Fibroblast of skin of right biceps (primary cell): ENCODE measurements at places on chromosomes 1 and 21.

DNA sequence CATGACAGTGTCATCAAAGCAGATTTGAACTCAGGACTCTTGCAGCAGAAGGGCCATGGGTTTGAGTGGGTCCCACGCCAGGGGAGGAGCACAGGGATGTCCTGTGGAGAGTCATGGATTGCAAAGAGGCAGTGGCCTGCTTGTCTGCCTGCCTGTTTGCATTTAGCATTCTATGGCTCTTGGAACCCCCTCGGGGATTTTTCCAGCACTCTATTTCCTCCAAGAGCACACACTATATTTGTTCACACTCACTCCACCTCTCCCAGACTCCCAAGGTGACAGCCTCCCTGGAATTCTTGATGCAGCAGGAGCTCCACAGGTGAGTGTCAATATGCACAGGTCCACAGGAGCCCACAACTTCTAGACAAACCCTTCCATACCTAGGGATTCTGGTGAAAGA lies 73.1 kb upstream of the LRRN2 start:
- no peak for DNase-seq

GRCh38 chr1:110982320-110982719 lies 18.6 kb upstream of the LRIF1 start:
- DNase-seq = no peak

DNA sequence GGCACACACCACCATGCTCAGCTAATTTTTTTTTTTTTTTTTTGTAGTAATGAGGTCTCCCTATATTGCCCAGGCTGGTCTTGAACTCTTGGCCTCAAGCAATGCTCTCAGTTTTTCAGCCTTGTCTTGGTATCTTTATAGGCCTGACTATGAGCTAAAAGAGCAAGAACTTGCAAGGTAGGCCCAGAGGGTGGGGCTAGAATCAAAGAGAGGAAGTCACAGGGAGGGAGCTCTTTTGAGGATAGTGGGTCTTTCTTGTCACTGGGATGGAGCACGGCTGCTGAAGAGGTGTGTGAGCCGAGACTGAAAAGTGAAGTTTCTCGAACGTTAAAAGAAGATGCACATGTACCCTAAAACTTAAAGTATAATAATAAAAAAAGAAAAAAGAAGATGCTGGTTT lies 260.0 kb upstream of the BEND5 start:
- DNase-seq = no peak

DNA sequence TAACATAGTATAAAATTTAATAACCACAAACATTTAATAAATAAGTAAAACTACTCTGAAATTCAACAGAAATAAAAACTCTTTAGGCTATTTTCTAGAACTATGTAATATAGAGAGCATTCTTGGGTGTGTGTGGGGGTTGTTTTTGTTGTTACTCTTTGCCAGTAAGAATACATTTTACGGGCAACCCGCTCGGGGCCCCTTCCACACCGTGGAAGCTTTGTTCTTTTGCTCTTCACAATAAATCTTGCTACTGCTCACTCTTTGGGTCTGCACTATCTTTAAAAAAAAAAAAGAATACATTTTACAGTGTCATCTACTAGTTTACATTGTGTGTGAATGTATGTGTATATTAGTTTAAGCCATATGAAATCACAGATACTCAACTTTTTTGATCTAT lies 16.0 kb upstream of the GIPC2 start:
- DNase-seq = no peak

- peak; percentile 73 for DNase-seq
Observed at GRCh38 chr1:151443846-151444782, 15.2 kb downstream of the POGZ start.

DNA sequence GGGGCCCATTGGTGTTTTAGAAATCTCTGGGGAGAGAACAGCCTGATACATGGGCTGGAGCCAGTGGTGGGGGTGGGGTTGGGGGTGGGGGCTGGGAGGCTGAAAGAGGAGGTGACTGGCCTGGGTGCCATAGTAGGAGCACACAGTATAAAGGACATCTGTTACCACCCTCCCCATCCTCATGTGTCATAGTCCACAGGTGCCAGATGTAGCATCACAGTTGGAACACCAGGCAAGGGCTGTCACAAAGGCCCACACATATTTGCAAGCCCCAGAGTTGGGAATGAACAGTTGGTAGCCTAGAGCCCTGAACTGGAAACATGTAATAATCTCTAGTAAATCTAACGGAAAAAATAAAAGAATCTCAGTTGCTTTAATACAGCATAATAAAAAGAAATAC lies 55.1 kb upstream of the CR2 start:
- no peak for DNase-seq

DNA sequence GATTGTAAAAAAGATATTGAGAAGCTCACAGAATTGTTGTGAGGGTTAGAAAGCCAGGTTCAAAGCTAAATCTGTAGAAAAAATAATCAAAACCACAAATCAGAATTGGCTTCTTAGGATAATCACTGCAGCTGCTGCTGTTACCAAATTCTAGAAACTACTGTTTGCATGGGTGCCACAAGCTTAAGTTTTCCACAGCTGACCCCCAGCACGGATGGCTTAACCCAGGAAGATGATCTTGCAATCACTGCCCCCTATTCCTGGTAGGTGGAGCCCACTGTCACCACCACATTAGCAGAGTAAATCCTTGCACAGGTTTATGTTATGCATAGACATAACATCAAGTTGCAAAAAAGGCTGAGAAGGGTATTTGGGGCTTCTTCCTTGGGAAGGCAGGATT lies 877.8 kb upstream of the ADGRL2 start:
- DNase-seq = no peak

DNA sequence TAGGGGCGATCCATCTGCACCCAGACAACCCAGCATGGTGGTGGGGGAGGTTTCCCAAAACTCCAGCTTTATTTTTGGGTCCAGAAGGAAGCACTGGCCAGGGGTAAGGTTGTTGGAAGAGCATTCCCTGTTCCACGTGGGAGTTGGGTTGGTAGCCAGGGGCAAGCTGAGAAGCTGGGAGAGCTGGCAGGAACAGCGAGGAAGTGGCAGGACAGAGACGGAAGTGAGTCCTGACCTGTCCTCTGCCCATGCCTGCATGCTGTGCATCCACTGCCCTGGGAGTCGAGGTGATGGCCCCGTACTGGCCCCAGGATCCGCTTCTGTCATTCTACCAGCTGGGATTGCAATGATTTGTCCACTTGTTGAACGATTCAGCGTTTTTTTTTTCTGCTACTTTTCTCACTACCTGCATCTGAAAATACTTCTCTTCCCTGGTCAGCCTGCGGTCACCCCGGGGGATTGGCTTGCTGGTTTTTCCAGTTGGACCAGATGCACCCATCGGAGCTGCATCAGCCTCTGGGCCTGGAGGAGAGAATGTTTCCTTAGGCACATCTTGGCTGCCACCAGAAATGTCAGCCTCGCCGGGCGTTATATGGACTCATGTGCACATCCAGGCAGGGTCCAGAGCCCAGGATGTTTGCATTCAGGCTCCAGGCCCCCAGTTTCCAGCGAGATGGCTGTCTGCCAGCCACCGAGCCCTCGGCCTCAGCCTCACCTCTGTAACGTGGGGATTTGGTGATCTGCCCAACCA lies 28.3 kb upstream of the TMPRSS2 start:
- no peak for DNase-seq

DNA sequence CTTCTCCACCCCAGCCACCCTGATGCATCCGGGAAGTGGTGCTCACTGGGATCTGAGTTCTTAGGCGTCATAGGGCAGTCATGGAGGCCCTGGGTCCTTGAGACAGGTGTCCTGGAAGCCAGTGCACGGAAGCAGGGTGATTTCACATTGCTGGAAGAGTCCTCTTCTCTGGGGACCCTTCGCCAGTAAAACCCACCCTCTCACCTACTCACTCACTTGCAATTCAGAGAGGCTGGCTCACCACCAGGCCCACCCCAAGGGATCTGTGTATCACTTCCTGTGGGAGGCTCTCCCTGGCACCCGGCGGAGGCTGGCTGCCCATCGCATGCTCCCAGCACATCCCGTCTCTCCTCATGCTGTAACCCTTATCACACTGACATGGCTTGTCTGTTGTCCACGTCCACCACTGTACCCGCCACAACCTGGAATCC lies 40.2 kb upstream of the EPS8L3 start:
- DNase-seq = peak; percentile 36

DNA sequence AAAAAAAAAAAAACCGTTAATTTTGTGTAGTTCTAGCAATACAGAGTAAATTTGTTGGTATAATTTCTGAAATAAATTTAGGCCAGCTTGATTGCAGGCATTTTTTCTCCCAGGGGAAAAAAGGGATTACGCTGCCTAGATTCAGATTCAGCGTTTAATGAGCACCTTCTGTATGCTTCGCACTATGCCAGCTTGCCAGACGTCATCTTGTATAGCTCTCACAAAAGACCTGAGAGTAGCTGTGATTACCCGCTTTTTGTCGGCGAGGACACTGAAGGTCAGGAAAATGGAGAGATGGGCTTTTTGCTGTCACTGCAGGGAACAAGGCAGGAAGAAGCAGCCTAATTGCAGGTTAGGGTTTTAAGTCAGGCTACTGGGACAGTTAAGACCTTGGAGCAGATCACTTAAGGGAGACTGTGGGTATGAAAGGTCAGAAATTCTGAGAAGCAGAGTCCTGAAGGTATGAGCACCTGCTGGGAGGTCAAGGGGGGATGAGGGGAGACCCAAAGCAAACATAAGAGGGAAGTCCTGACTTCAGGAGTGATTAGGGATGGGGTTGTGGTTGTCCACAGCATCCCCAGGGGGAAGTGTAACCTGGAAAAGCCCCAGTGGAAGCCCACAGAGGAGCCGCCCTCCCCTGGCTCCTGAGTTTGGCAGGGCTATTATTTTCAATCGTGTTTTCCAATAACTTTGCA lies 39.0 kb downstream of the TMCC2 start:
- DNase-seq = no peak

- DNase-seq = no peak
Observed at GRCh38 chr1:64680599-64680998, 64.3 kb upstream of the RAVER2 start.

DNA sequence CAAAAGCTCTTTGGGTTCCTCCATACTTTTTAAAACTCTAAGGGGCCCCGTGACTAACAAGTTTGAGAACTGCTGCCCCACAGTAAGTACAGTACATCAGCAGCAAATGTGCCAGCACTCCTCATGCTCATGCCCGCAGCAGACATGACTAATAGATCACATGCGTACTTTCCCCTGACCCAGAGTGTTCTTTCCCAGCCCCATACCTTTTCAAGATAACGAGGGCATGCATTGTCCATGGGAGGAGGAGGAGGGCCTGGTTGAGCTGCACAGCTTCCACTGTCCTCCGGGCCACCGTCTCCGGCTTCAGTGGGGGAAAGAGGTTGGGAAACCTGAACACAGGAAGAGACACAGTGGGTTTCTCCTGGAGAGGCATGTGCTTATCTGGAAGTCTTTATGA lies 45.5 kb downstream of the DHRS3 start:
- DNase-seq = no peak

GRCh38 chr1:166721145-166721544 lies 118.1 kb upstream of the POGK start:
- peak; percentile 2 for DNase-seq

GRCh38 chr1:60283690-60284089 lies 210.1 kb upstream of the C1orf87 start:
- DNase-seq = no peak

- DNase-seq = no peak
Observed at GRCh38 chr1:18200918-18201317, 93.3 kb downstream of the IGSF21 start.

DNA sequence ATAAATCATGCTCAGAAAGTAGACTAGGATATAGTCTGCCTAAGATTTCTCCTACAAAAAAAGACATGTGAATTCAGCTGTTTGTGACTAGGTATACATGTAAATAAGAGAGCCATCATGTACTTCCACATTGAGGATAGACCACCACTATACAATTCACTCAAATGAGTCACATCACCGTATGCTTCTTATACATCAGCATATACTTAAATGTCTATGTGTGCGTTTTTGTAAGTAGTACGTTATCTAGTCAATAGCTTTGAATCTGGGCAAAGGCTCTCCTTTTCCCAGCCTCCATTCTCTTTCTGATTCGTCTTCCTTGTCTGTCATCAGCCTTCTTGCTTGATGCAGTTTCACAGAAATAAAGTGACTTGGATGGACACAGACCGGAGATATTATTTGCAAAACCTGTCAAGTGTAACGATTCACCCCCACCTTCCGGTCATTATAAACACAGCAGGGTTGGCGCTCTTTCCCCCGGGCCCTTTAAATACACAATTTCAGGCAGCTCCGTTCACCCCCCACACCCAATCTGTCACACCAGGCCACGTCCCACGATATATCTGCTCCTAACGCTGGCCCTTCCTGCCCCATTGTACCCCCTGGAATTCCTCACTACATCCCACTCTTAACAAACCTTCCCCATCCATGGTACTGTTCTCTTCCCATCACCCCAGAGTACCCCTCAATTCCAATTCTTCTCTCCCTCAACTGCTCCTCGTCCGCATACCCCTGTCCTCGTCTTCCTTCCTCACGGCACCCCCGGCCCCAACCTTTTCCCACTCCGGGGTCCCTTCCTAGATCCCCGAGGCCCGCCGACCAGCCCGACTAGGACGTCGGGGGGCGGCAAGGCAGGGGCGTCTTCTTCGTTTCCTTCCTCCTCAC lies 636 bp downstream of the VAMP4 start:
- peak; percentile 38 for DNase-seq

GRCh38 chr1:172293429-172293828 lies 127.1 kb upstream of the C1orf105 start:
- peak; percentile 59 for DNase-seq

GRCh38 chr1:92822879-92823278 lies 9.0 kb upstream of the RPL5 start:
- DNase-seq = peak; percentile 24

DNA sequence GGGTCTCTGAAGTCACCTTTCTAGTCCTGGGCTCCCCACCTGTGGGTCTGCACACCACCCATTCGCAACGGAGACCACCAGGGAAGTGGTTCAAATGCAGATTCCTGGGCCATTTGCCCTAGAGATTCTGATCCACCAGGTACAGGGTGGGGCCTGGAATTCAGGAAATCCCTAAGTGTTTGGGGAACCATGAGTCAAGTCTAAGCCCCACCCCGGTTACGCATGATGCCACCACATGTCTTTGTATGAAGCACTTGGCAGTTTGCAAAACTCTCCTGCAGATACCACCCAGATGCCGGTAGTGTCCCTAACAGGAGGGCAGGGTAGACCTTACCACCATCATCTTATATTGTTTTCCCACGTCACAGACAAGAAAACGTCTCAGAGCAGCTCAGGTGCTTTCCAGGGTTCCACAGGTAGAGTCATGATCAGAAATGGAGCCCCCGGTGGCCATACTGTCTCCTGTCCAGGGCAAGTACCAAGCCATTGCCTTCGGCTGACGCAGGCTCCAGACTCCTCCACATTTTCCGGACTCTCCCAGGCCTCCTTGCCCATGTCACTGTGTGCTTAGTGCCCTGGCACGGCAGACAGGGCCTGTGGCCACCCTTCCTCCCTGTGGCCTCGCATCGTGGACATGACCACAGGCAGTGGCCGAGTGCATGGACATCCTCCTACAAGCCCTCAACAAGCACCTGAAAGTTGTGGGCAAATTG lies 89.2 kb upstream of the TMEM51 start:
- no peak for DNase-seq
